ENCODE measurements at places on chromosomes 3 and 15.

GRCh38 chr3:152398495-152398894, 129.8 kb downstream of the MBNL1 start:
- no peak for DNase-seq

GRCh38 chr15:74892313-74892712, 2.5 kb downstream of the MPI start:
- no peak for DNase-seq

DNA sequence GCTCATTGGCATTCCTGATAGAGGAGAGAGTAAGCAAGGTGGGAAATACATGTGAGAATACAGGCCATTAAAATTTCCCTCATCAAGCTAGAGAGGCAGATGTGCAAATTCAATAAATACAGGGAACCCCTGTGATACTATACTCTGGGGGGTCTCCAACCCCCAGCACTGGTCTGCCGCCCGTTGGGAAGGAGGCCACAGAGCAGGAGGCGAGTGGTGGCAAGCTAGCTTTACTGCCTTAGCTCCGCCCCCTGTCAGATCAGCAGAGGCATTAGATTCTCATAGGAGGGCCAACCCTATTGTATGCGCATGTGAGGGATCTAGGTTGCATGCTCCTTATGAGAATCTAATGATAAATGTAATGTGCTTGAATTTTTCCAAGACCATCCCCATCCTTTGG, 97.1 kb upstream of the PLSCR5 start:
- no peak for DNase-seq

DNA sequence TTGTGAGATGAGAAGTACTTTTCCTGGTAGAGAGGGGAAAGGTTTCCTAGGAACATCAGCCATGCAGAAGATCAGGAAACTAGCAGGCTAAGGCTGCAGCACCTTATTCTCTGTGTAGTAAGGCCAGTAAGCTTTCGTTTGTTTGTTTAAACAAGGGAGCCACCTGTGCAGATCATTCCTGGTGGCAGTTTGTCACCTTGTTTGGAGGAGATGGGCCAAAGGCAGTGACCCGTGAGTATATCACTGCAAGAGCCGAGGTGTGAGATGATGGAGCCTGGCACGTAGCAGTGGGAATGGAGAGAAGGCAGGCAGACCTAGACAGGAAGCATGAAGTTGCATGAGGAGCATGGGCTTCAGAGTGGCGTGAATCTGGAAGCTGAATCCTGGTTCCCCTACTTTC, 19.6 kb downstream of the ATG7 start:
- DNase-seq, result no peak

DNA sequence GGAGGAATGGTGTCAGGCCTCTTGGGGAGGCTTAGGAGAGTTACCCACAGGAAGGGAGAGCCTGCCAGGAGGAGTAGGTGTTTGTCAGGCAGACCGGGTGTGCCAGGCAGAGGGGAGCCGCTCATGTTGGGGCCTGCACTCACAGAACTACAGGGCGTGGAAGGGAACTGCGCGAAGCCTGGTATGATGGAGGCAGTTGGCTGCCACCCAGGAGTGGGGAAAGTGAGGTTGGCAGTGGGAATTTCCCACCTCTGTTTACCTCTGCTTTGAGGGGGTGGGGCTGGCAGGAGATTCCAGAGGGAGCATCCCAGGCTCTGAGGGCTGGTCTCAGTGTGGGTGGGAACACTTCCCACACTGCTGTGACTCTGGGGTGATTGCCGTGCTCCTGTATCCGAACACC, 99.9 kb downstream of the SLCO3A1 start:
- no peak for DNase-seq

GRCh38 chr3:78918361-78919020, 849.3 kb downstream of the ROBO1 start:
- DNase-seq, result no peak

DNA sequence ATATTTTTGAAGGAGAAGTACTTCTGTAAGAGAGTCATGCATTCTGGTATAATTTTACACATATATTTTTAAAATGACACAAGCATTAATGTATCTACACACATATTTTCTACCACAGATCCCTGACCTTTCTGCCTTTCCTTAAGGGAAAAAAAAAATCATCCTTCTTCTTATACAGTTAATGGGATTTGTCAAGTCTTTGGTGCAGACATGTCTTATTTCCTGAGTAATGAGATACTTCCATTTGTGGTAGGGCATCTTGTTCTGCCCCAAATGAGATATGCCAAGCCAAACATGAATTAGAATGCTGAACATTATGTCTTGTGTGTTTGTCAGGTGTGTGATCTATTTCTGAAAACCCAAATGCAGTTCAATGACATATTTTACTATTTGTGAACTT, 329.9 kb downstream of the RBMS3 start:
- DNase-seq, result no peak

DNA sequence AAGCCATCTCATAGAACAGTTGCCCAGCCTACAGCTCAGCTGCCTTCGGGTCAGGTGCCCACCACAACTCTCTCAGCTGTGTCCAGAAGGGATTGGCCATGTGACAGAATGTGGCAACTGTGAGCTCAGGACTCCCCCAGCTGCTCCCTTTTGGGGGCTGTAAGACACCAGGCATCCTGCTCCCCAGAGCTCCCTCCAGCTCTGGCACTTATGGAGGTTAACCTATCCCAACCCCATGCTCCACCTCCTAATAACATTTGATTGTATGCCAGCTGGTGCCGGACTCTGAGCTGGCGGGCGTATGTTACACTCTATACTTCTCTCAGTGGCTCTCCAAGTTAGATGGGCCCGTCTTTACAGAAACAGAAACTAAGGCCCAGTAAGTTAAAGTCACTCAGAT, 222.8 kb downstream of the FAM43A start:
- DNase-seq, result no peak

GRCh38 chr3:61425356-61425755, 136.0 kb upstream of the PTPRG start:
- no peak for DNase-seq

DNA sequence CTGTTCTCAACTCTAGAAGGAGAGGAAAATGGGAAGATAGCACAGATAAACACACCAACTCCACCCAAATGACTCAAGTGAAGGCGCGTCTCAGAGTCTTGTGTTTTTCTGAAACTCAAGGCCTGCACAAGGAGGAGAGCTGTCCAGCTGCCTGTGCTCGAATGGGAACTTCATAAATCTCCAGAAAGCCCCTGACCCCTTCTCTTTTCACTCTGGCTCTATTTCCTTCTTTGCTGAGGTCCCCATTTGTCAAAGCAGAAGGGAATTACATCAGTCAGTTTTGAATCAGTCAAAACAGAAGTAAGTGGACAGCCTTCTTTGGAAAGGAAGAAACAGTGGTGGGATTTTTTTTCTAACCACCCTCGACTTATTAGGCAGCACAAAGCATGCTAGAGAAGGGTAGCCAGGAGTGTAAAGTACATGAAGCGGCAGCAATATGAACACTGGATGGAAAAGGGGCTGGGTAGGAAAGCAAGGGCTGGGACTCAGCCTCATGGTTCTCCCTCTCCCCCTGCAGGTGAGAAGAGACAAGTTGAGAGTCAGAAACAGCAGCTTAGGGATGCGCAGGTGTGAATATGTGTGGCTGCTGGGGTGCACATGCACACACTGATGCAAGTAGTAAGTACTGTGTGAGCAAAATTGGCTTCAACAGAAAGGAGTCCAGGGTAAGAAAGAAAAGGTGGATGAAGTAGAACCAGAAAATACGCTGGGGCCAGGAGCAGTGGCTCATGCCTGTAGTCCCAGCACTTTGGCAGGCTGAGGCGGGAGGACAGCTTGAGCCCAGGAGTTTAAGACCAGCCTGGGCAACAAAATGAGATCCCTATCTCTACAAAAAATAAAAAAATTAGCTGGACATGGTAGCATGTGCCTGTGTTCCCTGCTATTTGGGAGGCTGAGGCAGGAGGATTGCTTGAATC, 36.6 kb upstream of the MAGEF1 start:
- DNase-seq, result no peak

GRCh38 chr3:194101592-194102432, 34.1 kb upstream of the HES1 start:
- DNase-seq, result no peak

GRCh38 chr15:40877694-40878093, 3.7 kb upstream of the RHOV start:
- DNase-seq, result no peak

GRCh38 chr3:51975852-51976549, 1.1 kb downstream of the ABHD14A start:
- DNase-seq, result peak; percentile 50

DNA sequence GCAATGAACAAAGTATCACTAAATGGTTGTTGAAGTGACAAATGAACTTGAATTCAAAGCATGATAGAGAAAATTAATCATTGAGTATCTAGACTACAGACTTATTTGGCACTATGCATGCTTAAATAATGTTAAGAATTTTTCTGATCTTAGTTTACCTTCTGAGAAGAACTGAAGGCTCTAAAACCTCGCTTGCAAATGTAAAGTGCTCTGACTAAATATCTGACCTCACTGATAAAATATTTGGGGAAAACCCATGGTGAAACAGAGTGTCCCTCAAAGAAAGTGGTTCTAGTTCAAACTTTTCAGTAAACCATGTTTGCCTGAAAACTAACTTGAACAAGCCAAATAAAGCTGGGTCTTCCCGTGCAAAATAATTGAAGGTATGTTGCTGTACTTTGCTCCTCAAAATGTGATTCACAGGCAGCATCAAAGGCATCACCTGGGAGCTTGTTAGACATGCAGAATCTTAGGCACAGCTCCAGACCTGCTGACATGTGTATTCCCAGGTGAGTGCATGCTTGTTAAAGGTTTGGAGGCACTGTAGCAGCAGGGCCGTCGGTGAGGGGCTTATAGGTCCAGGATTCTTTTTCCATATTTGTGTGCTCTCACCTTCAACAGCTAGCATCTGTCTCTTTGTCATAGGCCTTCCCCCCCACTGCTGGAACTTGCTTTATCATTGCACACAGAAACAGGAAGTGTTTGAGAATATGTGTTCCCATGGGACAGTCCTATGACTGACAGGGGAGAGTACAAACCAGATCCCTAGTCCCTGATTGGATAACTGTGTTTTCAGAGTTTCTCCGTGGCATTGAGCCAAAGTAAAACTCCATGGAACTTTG, 524.2 kb upstream of the LMCD1 start:
- no peak for DNase-seq

DNA sequence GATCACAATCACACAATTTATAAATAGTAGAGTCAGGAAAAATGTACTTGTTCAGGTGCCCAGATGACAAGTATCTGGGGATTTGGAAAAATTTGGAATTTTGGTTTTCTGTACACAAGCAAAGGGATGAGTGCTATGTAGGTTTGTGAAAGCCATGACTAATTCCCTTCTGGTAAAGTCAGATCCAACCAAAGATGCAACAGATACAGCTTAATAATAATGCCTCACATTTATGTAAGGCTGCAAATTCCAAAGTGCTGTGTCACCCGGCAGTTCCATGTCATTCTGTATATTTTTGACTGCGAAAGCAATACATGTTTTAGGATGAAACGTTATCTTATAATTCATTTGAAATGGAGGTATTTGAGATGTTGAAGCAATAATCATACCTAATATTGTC, 102.7 kb upstream of the AGBL1 start:
- no peak for DNase-seq

DNA sequence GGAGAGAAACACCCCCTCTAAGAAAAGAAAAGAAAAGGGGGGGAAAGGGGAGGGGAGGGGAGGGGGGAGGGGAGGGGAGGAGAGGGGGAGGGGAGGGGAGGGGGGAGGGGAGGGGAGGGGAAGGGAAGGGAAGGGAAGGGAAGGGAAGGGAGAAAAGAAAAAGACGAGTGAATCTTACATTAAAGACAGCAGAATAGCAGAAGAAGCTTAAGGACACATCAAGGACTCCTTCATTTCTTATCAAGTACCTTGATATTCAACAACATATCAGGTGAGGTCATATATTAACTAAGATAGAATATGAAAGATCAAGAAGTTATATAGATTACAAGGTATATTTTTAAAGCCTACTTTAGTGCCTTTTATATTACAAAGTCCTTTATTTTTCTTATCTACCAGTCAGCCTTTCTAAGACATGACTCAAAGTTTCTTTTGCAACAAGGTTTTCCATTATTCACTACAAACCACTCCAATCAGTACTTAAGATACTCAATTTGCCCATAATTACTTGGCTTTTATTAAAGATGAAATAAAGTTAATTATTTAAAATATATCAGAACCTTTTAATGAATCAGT, 17.7 kb upstream of the AADAC start:
- no peak for DNase-seq

DNA sequence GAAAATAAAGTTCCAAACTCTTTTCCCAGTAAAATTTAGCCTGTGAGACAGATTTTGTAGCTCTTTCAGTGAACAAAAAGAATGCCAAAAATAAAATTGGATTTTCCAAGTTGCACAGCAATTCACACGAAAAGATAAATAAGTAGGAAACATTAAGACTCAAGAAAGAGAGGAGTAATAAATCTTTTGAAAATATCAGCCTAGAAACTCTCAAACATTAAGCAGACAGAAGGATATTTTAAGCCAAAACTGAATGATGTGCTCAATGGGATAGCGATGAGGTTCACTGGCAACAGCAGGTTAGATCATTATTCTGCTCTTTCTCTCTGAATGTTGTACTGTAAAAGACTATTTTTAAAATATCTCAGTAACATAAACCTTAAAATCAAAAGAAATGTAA, 115.0 kb downstream of the STAG1 start:
- DNase-seq, result no peak

DNA sequence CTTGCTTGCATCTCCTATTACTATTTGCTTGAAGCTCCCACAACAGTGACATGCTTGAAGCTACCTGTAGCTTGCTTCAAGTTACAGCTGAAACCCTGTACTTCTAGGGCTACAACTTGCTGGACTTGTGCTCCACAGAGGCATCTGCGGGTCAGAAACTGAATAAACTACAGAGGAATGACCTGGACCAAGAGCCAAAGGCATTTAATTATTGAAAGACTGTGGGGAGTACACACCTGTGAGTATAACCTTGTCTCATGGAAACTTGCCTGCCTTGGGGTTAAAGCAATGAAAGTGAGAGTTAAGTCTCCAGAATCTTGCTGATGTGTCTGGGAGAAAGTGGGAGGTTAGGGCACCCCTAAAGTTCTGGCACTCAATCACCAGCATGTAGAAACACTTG, 69.8 kb downstream of the UMPS start:
- DNase-seq, result no peak

- no peak for DNase-seq
Observed at GRCh38 chr15:45630917-45631691, 3.7 kb upstream of the SQOR start.

- DNase-seq, result no peak
Observed at GRCh38 chr3:50112462-50112861, 23.7 kb downstream of the RBM5 start.

- no peak for DNase-seq
Observed at GRCh38 chr3:152241142-152242017, 27.3 kb upstream of the MBNL1 start.

DNA sequence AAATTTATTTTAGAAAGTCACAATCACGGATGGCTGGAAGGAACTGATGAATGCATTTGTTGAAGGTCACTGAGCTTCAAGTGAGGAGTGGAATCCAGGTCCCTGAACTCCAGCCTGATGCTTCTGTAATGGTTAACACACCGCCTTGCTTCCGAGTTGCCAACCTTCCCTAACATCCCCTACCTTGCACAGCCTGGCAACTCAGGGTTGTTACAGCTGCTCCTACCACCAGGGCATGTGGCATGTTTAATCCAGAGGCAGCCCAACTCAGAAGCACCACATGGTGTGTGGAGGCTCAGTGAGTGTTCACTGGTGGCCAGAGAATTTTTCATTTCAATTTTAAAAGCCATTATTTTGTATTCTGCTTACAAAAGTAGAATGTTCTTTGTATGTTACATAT, 4.9 kb downstream of the TM2D3 start:
- DNase-seq, result no peak

Measured in activated CD8-positive, alpha-beta T cell treated with anti-CD3 and anti-CD28 coated beads, Interleukin-2, amount 10 ng/mL, durations not matched to agents 7 days and 5 days (primary cell).